ENCODE measurements at places on chromosomes 7 and 10. TPM values are rescaled to one million over a fixed set of nuclear protein-coding genes. Genes with fewer than 3 reads are reported as not detected.

TMEM178B gene
- total RNA-seq = 15.9 TPM

SEPTIN14 gene
- total RNA-seq = not detected

C10orf105 gene
- total RNA-seq = not detected

CCL24 gene
- not detected for total RNA-seq

ASAH2 gene
- total RNA-seq = 0.47 TPM

- DNase-seq = no peak
Measured at GRCh38 chr10:101807158-101807557, 11.1 kb downstream of the OGA start.

- DNase-seq = no peak
Measured at GRCh38 chr10:75035975-75036708, 75.3 kb upstream of the SAMD8 start.

GRCh38 chr7:12552876-12553275 is 17.6 kb upstream of the SCIN start:
- no peak for DNase-seq

- DNase-seq = no peak
Measured at GRCh38 chr7:1169409-1170368, 9.7 kb upstream of the ZFAND2A start.

- no peak for DNase-seq
Measured at GRCh38 chr10:115956225-115957011, 316.6 kb downstream of the GFRA1 start.
